ENCODE measurements at places on chromosomes 7 and 10. TPM values are rescaled to one million over a fixed set of nuclear protein-coding genes. Genes with fewer than 3 reads are reported as not detected.

The WEE2 gene
- total RNA-seq = not detected

The LEP gene
- not detected for total RNA-seq

The NAT16 gene
- total RNA-seq = not detected

The SLC13A1 gene
- not detected for total RNA-seq

The MAGI2 gene
- total RNA-seq = 0.31 TPM

The ANKRD1 gene
- total RNA-seq = not detected

The DENND2A gene
- not detected for total RNA-seq

The GIGYF1 gene
- 51.5 TPM for total RNA-seq

The MNX1 gene
- total RNA-seq = 0.39 TPM

The FAM25C gene
- total RNA-seq = not detected

The ITGA8 gene
- total RNA-seq = not detected

The PVRIG gene
- total RNA-seq = 26.7 TPM

The PTPN20 gene
- 1.1 TPM for total RNA-seq

The EGFR gene
- 0.09 TPM for total RNA-seq

The STK32C gene
- total RNA-seq = 22.7 TPM

The TNS3 gene
- 1.2 TPM for total RNA-seq

DNA sequence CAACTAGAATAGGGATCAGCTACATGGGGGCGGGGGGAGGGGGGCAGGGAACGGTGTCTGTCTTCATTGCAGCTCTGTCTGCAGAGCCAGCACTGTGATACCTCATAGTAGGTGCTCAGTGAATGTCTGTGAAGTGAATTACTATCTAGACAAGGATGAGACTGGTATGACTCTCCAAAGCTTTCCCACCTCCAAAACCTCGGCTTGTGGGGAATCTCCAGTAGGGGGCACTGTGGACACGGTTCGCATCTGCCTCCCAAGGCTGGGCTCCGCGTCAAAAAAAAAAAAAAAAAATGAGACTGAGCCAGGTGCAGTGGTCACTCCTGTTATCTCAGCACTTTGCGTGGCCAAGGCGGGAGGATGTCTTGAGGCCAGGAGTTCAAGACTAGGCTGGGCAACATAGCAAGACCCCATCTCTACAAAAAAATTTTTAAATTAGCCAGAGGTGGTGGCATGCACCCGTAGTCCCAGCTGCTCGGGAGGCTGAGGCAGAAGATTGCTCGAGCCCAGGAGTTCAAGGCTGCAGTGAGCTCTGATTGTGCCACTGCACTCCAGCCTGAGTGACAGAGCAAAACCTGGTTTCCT lies 9.6 kb downstream of the TRIM56 start:
- DNase-seq = peak; percentile 31

GRCh38 chr7:73606801-73607691 lies 17.3 kb downstream of the MLXIPL start:
- DNase-seq = peak; percentile 77

- no peak for DNase-seq
Measured at GRCh38 chr10:42640610-42641229, 2.4 kb upstream of the ZNF33B start.

DNA sequence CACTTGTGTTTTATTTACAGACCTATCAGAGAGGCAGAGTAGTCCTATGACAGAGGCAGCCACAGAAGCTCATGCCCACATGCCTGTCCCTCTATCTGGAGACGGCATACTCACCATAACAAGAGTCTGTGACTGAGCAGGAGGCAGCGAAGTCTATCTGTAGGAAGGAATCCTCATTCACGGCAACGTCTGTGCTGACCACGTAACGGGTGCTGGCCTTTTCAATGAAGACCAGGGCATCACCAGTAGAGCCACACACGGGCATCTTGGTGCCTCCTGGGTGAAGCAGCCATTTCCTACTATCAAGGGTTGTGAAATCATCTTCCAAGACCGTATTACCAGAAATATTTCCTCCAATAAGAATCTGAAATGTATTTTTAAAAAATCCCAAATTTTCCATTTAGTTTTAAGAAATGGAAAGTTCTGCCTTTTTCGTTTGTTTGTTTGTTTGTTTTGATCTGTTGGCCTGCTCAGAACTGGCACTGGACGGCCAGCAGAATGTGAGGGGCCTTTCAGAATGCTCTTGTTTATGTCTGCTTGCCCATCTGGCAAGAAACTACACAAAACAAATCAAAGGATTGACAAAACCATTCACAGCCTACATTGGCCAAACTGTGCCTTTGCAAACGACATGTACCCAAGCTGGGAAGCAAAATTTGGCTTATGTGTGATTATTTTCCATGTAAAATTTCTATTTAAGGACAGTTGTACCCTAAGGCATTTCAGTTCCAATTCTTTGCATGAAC lies 93.1 kb upstream of the SLC26A5 start:
- no peak for DNase-seq

- no peak for DNase-seq
Measured at GRCh38 chr7:128011131-128011661, 20.0 kb downstream of the LRRC4 start.

- no peak for DNase-seq
Measured at GRCh38 chr10:78584266-78584665, 484.5 kb upstream of the ZMIZ1 start.

GRCh38 chr7:50667789-50668226 lies 102.6 kb upstream of the DDC start:
- DNase-seq = no peak

DNA sequence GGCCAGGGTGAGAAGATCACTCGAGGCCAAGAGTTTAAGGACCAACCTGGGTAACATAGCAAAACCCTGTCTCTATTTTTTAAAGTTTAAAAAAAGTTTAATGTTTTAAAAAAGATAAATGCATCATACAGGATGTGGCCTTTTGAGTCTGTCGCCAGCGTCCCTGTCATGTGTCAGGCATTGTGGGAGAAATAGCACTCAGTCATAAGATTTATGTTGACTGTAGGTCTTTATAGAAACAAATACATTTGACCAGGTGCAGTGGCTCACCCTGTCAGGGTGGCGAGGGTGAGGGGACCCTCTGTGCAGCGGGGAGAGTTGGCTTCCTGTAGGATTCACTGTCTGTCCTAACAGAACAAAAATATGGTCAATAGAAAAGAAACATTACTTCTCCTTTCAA lies 63.5 kb upstream of the SH2B2 start:
- DNase-seq = no peak

DNA sequence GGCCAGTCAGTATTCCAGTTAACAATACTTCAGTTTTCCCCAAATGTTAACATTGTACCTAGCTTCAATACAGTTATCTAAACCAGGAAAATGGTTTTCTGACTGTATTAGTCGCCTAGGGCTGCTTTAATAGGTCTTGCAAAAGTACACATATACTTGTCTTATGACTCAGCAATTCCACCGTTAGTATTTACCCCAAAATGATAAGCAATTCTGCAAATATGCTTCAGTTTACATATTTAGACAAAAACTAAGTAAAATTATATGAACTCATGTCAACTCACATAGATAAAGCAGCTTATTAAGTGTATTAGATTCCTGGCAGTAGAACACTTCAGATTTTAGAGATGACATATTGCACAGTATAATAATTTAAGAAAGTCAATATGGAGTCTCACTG lies 363.3 kb downstream of the ARL4A start:
- DNase-seq = no peak

GRCh38 chr10:124239134-124239533 lies 145.7 kb upstream of the CHST15 start:
- no peak for DNase-seq

DNA sequence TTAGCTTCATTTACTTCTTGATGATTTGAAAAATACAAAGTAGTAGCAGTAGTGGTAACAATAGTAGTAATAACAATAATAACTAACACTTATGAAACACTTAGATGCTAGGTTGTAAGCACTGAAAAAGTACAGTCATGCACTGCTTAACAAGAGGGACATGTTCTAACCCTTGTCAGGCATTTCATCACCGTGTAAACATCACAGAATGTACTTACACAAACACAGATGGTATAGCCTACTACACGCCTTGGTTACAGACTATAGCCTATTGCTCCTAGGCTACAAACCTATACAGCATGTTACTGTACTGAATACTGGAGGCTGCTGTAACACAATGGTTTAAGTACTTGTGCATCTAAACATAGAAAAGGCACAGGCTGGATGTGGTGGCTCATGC lies 60.6 kb downstream of the PUS7 start:
- no peak for DNase-seq

GRCh38 chr7:29976673-29977415 lies 12.8 kb downstream of the SCRN1 start:
- DNase-seq = no peak

GRCh38 chr7:112116894-112117293 lies 89.3 kb downstream of the DOCK4 start:
- no peak for DNase-seq

DNA sequence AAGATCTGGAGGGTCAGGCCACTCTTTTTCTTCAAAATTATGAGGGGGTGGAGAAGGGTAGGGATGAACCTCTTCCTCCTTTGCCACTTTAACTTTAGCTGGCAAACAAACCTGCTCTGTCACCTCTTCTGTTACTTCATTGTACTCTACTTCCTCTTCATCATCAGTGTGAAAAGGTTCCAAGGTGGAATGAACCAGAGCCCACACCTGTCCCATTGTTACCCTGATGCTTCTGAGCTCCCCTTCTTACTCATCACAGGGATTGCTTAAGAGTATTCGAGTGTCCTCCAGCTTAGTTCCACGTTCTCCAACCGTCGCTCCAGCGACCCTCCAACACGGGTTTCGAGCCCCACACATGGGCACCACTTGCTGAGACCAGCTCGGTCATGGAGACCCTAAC lies 5.2 kb downstream of the MRPS24 start:
- DNase-seq = no peak

DNA sequence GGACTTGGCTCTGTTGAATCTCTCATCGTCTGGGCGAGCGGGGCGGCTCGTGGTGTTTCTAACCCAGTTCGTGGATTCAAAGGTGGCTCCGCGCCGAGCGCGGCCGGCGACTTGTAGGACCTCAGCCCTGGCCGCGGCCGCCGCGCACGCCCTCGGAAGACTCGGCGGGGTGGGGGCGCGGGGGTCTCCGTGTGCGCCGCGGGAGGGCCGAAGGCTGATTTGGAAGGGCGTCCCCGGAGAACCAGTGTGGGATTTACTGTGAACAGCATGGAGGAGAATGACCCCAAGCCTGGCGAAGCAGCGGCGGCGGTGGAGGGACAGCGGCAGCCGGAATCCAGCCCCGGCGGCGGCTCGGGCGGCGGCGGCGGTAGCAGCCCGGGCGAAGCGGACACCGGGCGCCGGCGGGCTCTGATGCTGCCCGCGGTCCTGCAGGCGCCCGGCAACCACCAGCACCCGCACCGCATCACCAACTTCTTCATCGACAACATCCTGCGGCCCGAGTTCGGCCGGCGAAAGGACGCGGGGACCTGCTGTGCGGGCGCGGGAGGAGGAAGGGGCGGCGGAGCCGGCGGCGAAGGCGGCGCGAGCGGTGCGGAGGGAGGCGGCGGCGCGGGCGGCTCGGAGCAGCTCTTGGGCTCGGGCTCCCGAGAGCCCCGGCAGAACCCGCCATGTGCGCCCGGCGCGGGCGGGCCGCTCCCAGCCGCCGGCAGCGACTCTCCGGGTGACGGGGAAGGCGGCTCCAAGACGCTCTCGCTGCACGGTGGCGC lies at the start of gene EN2:
EN2 (plus strand) TSS at position 19 of the 767 bp plus-strand sequence; CDS start at position 268, 249 bp downstream.
- DNase-seq = no peak

DNA sequence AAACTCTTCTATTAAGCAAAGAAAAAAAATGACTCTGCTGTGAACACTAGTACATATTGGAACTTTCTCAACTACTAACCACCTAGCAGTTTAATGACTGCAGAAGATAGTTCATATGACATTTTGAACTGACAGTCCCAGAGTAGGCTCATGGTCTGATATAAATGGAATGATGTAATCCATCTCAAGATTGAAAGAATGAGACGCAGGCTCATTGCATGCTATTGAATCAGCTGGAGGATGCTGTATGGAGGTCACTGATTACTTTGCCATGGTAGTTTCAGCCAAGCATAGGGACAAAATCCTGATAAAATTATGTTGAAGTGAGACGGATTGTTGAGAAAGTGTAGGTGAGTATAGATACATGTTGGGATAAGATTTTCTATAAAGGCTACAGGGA lies 217.6 kb upstream of the SEMA3E start:
- no peak for DNase-seq

- DNase-seq = no peak
Measured at GRCh38 chr7:127813991-127814541, 162.1 kb downstream of the SND1 start.

DNA sequence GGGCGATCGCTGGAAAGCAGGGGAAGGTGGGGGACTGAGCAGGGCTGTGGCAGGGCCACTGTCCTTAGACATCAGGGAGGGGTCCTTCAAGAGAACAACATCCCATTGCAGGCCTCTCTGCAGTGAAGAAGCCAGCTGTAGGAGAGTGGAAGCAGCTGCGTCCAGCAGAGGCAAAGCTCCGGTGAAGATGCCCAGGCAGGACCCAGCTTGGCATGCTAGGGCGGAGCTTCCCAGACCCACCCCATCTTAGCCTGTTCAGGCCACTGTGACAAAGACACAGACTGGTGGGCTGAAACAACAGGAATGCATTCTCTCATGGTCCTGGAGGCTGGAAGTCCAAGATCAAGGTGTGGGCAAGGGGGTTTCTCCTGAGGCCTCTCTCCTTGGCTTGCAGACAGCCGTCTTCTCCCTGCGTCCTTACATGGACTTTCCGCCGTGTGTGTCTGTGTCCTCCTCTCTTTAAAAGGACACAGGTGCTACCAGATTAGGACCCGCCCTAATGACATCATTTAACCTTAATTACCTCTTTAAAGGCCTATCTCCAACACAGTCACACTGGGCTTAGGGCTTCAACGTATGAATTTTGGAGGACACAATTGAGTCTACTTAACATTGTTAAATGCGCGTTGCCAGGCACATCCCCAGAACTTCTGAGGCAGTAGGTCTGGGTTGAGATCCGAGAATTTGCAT lies 178.1 kb upstream of the GRB10 start:
- DNase-seq = no peak

GRCh38 chr7:96238474-96238873 lies 83.4 kb downstream of the SLC25A13 start:
- DNase-seq = no peak

DNA sequence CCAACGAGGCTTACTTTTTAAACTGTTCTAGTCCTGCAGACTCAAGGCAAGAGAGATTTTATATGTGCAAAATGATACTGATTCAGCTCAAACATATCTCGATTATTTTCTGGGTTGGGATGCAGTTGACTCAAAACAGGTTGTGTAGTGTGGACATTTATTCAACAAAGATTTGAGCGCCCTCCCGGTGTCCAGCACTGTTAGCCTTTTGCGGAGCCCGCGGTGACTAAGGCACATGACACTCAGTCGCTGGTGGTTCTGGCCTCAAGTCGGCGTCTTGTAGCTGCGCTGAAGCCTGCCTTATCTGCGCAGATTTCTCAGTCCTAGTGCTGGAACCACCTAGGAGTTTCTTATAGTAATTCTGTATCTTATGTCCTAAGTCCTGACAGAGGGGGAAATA lies 938 bp upstream of the CADPS2 start:
- DNase-seq = no peak

GRCh38 chr10:75035975-75036708 lies 75.3 kb upstream of the SAMD8 start:
- peak; percentile 22 for DNase-seq

DNA sequence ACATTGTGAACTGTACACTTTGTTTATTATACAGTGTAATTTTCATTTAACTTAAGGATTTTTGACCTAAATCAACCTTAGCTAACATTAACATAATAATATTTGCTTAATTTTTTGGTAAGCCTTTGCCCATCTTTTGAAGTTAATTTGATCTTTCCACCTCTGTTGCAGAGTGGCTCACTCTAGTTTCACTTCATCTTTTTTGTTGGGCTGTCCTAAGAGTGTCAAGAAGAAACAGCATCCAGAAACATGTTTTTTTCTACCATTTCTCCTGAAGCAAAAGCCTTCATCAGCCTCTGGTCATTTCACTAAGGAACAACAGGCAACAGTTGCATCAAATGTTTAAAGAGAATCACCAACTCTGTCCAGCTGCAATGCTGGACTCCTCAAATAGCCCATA lies 824.7 kb downstream of the REEP3 start:
- no peak for DNase-seq
